ENCODE measurements at places on chromosomes 1 and 21.

GRCh38 chr1:56758135-56758534 lies 61.1 kb downstream of the FYB2 start:
- no peak for DNase-seq

- no peak for DNase-seq
Measured at GRCh38 chr1:11836955-11837766, 10.4 kb downstream of the NPPA start.

DNA sequence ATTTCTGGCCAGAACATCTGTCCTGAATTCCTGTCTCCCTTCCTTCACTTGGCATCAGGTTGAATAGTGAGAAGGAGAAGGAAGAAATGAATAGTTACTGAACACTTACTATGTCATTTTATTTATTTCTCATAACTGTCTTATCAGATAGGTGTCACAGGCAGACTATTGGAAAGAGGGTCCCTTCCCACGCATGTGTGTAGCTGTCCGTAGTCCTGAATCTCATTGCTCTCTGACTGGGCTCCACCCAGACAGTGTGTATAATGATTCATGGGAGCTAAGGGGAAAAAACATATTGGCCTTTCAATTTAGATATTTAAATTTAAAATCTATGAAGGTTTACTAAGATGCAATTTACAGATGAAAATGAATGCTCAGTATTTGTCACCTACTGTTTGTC lies 86.1 kb downstream of the OMA1 start:
- no peak for DNase-seq

DNA sequence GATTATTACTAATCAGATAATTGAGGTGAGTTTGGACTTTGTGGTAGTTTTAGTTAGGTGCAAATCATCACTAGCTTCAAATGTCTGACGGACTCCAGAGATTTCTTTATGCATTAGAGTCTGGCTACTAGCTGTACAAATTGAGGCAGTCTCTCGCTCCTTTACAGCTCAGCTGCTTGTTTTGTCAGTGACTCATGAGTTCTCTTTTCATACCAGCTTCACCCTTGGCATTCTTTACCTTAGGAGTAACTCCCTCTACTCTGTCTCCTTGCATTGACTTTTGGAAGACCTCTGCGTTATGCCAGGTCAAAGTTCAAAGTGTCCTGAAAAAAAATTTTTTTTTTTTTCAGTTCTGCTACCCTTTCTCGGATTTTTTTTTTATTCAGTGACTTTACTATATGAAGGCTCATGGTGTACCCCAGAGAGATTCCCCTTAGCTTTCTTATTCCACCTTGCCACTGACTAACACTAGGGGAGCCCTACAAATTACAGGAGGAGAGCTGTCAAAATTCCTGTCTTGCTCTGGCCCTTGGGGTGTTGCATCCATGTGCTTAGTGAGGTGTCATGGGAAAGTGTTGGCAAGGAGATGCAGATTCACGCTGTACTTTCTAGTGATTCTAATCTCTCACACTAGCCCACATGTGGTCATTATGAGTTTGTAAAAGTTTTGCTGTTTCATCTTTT lies 576.6 kb downstream of the ADGRL2 start:
- DNase-seq, result no peak

DNA sequence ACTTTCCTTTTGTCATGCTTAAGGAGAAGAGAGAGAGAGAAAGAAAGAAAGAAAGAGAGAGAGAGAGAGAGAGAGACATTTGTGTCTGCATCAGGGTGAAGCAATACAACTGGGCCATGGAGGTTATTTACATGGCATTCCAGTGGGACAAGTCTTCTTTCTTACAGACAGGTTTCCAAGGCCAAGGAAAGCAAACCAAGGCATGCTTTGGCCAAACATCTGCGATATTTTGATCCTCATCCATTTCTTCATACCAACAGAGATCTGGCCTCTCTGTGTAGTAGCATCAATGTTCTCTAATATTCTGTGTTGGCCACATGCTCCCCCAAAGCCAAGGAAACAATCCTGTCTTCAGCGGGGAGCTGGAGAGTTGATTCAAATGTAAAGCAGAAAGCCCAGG lies 292.1 kb downstream of the SETD4 start:
- DNase-seq, result no peak

DNA sequence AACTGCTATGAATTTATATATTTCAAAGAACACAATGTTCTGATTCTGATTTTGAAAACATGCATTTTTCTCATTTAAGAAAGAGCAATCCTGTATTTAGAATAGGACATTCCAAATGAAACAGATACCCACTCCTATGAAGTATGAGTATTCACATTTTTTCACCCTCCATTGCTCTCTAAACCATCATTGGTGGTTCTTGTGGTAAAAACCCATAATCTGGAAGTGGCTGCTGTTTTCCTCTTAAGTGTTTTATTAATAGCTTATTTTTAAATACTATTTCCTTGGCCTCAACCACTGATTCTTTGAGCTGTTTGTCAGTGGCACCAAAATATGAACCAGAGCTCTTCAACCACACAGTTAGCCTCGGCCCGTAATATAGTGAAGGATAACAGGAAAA lies 60.0 kb upstream of the ADAM30 start:
- DNase-seq, result no peak

- no peak for DNase-seq
Measured at GRCh38 chr1:103945774-103946173, 196.1 kb downstream of the AMY1C start.

- no peak for DNase-seq
Measured at GRCh38 chr1:236122176-236122575, 20.2 kb upstream of the GPR137B start.

DNA sequence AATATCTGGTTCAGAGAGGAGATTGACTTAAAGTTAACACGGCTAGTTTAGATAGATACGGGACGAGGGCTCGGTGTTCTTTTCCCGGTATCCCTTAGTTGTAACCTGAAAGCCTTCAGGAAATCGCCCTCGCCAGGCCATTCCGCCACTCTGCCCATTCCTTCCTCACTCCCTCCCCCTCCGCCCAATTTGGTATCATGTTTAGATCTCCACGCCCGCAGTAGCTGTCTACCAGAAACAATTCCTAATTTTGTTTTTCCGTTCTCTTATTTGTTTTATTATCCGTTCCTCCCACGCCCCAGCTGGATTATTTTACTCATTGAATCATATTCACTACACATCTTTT lies 685 bp upstream of the VAMP4 start:
- peak; percentile 13 for DNase-seq

DNA sequence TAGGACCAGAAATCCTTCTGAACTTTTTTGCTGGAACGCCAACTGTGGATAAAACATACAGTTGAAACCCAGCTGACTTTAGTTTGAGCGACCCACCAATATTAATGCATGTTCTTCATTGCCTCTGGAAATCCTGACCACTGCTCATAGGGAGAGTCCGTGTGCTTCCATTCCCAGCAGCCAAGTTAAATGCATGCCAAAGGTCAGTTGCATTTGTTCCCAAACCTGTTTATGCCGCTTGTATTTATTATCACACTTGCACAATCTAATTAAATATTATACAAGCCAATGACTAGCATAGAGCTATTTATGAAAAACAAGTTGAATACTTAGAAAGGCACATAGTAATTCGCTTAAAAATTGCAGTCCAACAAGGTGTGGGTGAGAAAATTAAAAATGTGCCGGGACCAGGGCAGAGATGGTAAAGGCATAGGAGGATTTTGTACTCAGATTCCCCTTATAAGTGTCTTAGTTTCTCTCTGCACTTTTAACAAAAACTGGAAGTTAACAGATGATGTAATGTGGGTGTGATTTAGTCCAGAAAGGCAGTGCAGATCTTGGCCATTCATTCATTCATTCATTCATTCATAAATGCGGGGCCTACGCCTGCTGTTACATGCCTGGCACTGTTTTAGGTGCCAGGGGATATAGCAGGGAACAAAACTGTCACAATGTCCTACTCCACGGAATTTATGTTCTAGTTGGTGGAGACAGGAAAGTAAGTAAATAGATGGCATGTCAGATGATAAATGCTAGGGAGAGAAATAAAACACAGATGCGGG lies 99.7 kb downstream of the PRDM2 start:
- DNase-seq, result no peak

DNA sequence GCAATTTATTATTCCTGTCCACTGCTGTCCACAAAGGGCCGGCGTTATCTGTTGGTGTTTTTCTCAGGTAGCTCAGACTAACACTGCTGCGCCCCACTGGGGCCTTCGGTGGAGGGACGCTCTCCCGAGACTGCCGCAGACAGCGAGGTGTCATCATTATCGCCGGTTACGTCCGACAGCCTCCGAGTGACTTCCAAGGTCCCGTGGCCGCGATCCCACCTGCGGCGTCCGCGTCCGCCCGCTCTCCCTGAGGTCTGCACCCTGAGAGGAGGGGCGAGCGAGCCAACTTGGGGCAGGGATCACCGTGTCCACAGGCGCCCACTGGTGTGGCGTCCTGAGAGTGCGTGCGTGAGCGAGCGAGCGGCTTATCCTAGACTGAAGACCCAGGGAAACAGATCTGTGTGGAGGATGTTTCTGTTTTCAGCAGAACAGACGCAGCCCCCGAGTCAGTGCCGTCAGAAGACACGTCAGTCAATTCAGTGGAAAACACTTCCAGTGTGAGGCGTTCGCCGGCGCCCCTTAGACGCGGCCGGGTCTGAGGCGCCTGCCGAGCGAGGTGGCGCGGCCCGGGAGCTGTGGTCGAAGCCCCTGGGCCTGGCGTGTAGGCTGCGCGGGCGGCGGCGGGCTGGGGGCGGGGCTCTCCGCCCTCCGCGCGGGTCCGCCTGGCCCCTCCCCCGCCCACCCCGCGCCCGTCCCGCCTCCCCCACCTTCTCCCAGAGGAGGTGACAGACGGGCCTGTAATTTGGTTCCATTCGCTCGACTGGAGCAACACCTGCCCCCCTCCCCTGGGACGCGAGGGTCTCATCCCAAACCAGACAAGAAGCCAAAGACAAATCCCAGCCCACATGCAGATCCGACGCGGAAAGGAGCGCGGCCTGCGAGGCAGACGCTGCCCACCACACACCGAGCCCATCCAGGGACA lies 12.6 kb downstream of the NHLH2 start:
- DNase-seq, result no peak

GRCh38 chr1:9984253-9984652 lies 12.8 kb upstream of the RBP7 start:
- no peak for DNase-seq

- no peak for DNase-seq
Measured at GRCh38 chr1:29478151-29478791, 241.9 kb downstream of the PTPRU start.

DNA sequence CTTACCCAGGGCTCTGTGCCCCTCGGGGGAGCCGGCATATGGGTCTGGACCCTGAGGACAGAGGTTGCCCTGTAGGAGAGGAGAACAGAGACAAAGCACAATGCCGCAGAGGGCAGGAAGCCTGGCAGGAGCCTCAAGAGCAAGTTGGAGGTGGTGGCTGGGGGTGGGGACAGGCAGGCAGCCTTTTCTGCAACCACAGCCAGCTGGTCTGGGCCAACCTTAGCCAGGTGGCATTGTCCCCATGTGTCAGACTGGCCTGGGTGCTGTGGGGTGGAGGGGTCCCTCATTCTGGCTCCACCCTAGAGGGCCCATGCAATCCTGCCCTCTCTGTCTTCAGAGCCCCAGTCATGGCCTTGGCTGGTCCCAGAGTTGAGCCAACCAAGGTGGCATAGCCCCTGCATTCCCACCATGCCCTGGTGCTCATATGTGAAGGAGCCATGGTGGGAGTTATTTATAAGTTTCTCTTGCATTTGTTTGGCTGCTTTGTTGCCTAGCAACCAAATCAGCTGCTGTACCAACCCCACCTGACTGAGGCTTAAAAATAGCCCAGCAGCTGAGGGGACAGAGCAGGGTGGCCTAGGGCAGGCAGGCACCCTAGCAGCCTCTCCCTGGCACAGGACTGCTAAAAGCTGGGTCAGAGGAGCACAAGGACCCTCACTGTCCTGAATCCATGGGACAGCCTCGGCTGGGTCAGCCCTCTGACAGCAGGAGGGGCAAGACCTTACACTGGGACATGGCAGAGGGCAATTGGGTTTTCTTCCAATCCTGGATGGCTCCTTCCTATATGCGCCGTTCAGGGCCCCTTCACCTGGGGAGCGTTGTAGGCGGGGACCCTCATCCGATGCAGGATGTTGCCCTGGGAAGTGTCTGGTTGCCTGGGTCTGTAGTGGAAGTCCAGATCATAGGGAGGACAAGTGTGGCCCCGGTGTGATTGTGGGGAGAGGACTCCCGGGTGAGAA lies 19.5 kb downstream of the MAP7D1 start:
- no peak for DNase-seq

GRCh38 chr1:91700771-91701471 lies 185.0 kb downstream of the TGFBR3 start:
- no peak for DNase-seq

DNA sequence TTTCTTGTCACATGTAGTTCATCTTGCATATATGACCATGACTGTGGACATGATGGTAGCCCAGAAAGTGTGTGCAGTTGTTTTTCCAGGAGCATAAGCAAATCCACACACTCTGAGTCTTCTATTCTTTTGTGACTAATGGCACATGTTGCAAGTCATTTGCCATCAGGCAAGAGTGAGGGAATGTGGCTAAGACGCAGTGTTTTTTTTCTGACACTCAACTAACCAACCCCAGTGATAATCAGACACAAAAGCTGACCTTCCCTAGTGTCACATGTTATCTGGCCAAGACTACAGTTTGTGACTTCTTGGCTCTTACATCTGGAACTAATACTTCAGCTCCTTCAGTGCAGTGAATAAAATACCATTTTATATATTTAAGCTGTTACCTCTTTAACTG lies 108.8 kb downstream of the ITSN1 start:
- no peak for DNase-seq

DNA sequence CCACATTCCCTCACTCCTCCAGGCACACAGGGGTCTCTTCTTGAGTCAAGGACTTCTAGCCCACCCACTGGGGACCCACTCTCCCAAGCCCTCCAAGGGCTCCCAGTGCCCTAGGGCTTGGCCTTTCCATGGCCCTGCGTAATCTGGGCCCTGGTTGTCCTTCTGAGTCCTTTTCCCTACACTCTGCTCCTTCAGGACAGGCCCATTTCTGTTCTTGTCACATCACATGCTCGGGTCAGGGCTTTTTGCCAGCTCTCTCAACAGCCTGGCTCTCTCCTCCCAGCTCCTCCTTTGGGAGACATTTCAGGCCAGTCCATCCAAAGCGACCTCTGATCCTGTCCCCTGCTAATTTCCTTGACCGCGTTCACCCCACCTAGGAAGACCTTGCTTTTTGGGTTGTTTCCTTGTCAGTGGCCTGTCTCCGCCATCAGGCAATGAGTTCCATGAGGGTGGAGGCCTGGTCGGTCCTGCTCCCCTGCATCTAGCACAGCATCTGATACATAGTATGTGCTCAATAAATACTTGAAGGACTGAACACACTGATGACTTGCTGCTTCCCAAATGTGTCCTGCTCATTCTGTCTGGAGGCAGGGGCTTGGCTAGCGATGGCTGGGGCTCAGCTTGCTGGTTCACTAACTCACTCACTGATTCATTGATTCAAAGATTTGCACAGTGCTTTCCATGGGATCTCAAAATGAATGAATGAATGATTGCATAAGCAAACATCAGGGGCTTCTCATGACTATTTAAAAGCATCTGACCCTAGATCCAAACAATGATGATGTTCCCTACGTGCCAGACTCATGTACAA lies 44.8 kb downstream of the DHRS3 start:
- DNase-seq, result no peak

GRCh38 chr1:115411371-115412063 lies 73.5 kb upstream of the NGF start:
- no peak for DNase-seq
